ENCODE measurements at places on chromosomes 13 and 19.

GRCh38 chr19:49133621-49134454, 14.5 kb downstream of the PPFIA3 start:
- peak; percentile 20 for DNase-seq

- peak; percentile 64 for DNase-seq
Observed at GRCh38 chr13:99357131-99357596, 50.0 kb upstream of the GPR183 start.

- no peak for DNase-seq
Observed at GRCh38 chr13:20157151-20157796, 3.6 kb downstream of the GJA3 start.

- peak; percentile 94 for DNase-seq
Observed at GRCh38 chr19:44111910-44112463, 1.2 kb upstream of the ZNF225 start.

GRCh38 chr13:67229481-67230403, at the start of gene PCDH9:
Gene PCDH9 (minus strand): TSS chr13:67230336. CDS start chr13:67228440, 1,896 bp downstream.
- DNase-seq = peak; percentile 28

- no peak for DNase-seq
Observed at GRCh38 chr13:108586826-108587225, 42.6 kb upstream of the MYO16 start.

- DNase-seq = no peak
Observed at GRCh38 chr13:100124265-100124664, 35.4 kb downstream of the PCCA start.

Data from fibroblast of lung (primary cell).